ENCODE measurements at places on chromosomes 1 and 21.

GRCh38 chr1:65423884-65424572 lies 3.6 kb downstream of the LEPR start:
- no peak for DNase-seq

- DNase-seq = no peak
Measured at GRCh38 chr1:22038036-22038435, 14.5 kb upstream of the CDC42 start.

DNA sequence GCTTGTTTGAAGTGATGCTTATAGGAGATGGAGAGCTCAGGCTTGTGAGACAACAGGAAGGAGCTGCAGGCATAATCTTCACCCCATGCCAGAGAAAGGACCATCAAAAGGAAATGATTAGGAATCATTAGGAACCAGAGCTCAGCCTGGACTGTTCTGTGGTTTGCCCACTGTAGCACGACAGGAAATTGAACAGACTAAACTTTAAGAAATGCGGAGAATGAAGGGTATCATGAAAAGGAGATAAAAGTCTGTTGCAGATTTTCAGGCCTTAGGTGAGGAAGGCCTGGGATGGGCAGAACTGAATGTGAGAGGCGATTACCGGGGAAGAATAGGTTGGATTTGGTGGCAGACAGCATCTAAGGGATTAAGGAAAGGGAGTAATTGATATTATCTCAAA lies 292.0 kb upstream of the PLXNA2 start:
- DNase-seq = no peak

DNA sequence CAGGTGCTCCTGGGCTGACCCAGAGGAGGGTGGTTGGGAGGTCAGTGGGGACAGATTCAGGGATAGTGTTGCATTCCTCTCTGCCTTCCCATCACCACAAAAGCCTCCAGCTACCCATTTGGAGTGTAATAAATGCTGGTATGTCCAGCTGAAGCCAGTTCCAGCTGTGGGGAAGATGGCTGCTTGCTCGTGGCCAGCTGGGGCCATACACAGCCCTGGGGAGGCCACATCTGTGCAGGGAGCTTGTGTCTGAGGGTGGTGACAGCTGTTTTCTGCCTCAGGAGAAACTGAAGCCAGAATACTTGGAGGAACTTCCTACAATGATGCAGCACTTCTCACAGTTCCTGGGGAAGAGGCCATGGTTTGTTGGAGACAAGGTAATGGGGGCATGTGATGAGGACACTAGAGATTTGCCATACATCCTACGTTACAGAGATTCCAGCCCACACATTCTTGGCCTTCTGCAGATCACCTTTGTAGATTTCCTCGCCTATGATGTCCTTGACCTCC lies 2.7 kb downstream of the GSTM4 start:
- no peak for DNase-seq

GRCh38 chr1:197913495-197914276 lies 3.5 kb upstream of the LHX9 start:
- no peak for DNase-seq

- DNase-seq = no peak
Measured at GRCh38 chr1:115325874-115326273, 12.2 kb downstream of the NGF start.

DNA sequence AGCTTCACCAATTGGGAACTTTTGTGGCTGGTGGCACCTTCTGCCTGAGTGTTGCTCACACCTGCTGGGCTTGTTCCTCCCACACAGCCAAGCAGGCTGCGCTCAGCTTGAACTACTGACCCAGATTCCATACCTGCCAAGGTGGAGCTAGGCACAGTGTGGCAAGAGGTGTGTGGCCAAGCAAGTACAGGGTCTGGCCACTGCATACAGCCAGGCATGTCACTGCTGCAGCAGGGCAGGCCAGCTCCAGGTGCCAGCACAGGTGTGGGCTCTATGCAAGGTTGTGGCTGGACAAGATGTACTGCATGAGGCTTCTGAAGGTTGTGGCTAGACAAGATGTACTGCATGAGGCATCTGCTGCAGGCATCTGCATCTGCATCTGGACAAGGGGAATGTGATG lies 1254.8 kb downstream of the AMY1C start:
- no peak for DNase-seq

DNA sequence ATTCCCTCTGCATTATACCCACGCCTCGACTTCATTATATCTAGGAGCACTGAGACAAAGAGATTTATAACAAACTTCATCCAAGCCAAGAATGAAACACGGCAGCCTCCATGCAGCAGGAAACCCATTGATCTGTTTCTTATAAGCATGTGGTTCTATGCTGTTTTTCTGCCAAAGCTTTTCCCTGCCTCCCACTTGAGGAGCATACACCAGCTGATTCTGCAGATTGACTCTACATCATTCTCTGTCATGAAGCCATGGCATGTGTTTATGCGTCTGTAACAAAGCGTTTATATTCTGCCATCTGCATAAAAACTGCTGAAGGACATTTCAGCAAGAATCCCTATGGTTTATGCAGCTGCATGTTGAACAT lies 102.0 kb downstream of the CYYR1 start:
- DNase-seq = no peak

GRCh38 chr1:56710646-56711045 lies 65.5 kb downstream of the PRKAA2 start:
- DNase-seq = no peak

DNA sequence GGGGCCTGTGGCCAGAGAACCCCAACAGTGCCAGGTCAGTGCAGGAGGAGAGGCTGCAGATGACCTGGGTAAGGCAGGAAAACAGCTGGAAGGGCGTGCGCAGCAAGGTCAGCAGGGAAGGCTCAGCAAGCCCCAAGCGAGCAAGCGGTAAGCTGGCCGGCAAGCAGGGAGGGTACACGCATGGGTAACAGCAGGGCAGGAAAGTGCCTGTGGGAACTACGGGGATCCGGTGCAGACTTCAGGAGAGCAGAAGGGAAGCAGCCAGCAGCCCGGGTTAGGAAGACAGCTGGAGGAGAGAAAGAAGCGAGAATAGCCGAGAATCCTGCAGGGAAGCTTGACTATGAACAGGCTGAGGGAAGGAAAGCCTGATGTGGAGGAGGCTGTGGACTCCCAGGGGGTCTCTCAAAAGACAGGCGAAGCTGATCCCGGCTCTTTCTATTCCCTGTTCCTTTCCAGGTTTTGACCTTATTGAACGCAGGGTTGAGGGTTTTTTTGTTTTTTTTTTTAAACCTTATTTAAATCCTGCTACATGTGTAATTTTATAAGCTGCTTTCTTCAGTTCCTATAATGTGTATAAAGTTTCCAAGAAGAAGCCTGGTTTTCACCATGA lies 20.9 kb downstream of the UMODL1 start:
- no peak for DNase-seq

Data from ureter (tissue), 1 donor.